ENCODE measurements at places on chromosomes 2 and 18.

GRCh38 chr2:109331896-109332848, 203.2 kb downstream of the SH3RF3 start:
- DNase-seq = no peak

GRCh38 chr2:11757101-11757500, 10.7 kb downstream of the LPIN1 start:
- no peak for DNase-seq

DNA sequence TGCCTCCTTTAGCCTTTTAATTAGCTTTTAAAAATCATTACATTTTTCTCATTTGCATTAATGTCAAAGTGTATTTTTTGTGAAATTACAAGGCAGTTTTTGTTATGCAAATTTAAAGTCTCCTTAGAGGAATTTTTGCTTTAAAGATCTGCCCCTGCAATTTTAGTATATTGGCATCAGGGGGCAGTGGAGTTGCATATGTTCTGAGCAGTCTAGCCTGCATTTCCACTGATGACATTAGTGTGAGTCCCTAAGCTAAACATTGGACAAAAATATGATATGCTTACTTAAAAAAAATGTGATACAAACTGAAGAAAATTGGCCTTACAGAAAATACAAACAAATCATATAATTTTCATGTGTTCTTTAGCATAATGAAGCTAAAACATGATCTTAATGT, 426.5 kb downstream of the SLC4A3 start:
- DNase-seq = no peak

DNA sequence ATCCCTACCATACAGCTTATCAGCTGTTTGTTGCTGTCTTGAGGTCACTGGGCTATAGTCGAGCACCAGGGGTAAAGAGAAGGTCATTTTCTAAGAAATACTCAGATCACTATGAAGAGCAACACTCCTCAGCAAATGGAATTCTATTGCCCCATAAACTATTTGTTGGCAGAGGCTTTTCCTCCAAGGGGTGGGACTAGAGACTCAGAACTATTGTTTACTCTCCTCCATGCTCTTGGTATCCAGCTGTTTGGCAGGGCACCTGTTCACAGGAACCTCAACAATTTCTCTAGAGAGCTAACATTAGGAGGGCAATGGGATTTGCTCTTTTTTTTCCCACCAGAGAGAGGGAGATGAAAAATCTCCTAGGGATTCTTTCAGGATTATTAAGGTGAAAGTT, 249.1 kb upstream of the SPRED2 start:
- DNase-seq = no peak

DNA sequence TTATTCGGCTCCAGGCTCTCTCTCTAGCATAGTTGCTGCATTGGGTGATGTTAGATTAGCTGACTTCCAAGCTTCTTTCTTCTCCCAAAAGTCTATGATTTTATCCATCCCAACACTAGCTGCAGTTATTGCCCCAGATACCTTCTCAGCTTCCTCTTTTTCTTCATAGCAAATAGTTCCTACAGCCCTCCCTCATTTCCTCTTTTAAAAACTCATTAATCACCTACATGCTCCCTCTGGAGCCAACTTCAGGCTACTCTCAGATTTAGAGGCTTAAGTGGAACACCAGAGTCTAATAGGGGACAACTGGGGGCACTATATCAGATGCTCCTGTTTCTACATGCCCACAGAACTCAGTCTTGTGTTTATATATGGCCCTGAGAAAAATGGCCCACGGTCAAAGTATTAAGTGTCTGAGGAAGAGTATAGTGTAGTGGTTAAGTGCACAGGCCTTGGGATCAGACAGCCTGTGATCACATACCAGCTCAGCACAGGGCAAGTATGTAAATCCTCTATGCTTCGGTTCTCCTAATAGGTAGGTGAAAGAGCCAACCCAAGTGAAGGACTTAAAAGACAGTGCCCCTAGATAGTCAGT, 241.9 kb upstream of the SLC14A2 start:
- DNase-seq = no peak

- DNase-seq = no peak
These were observed 147.9 kb upstream of the DNMT3A start for GRCh38 chr2:25489631-25490030.

GRCh38 chr2:133801946-133802345, 233.7 kb upstream of the NCKAP5 start:
- DNase-seq = no peak

GRCh38 chr18:3025544-3025943, 12.6 kb upstream of the LPIN2 start:
- no peak for DNase-seq

GRCh38 chr2:9297156-9297555, 90.5 kb downstream of the ASAP2 start:
- no peak for DNase-seq

DNA sequence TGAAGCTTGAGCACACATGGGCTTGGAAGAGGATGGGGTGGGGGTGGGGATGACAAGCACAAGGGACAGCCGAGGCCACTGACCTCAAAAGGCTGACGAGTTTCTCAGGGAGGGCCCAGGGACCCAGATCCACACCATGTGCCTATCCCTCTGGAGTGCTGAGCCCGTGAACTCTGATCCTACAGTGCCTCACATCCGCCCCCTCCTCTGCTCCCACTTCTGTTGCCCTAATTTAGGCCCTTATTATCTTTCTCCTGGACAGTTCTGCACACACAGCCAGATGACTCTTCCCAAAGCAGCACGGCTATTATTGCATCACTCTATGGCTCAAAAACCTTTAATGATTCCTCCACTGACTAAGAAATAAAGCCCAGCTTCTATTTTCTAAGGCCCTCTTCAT, 24.8 kb downstream of the CYRIA start:
- DNase-seq = no peak

- no peak for DNase-seq
These were observed 138.6 kb upstream of the FHL2 start for GRCh38 chr2:105537466-105537865.

GRCh38 chr2:147156970-147157369, 687.9 kb upstream of the ACVR2A start:
- no peak for DNase-seq

DNA sequence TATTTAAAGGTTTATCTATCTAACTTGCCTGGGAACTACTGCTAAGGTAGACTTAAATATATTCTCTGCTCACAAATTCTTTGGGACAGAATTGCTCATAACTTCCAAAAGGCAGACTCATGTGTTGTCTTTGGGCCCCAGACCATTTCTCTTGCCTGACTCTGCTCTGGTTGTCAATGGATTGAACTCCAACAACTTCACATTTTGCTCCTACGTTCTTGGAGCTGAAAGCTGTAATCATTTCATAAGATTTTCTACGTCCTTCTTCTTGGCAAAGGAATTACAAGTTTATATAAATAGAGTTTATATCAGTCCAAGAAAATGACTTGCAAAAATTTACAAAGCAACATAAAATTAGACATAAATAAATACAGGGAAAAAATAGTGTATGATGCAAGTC, 32.9 kb upstream of the PPM1B start:
- peak; percentile 28 for DNase-seq

GRCh38 chr18:22643731-22644130, 226.0 kb upstream of the CTAGE1 start:
- DNase-seq = no peak

GRCh38 chr18:37559194-37559593, 6.4 kb downstream of the CELF4 start:
- DNase-seq = no peak

GRCh38 chr18:36813101-36813775, 15.6 kb downstream of the TPGS2 start:
- DNase-seq = no peak

- DNase-seq = no peak
These were observed 265.4 kb downstream of the HRH4 start for GRCh38 chr18:24725644-24726415.

DNA sequence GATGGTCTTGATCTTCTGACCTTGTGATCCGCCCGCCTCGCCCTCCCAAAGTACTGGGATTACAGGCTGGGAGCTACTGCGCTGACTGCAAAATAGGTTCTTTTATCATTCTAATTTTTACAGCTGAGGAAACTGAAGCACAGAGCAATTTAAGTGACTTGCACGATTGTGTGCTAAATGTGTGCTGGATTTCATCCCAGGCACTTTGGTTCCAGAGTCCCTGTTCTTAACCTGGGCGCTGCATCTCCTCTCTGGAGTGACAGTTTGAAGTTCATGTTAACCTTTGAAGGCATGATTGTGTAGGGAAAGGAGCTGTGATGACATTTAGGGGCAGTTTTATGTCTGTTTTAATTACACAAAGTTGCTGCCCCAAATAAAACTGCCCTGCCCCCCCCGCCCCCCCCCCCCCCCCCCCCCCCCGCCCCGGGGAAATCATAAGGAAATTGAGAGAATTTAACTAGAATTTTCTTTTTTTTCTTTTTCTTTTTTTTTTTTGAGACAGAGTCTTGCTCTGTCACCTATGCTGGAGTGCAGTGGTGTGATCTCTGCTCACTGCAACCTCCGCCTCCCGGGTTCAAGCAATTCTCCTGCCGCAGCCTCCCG, 5.6 kb downstream of the ACSL3 start:
- DNase-seq = no peak

- no peak for DNase-seq
These were observed 99.0 kb downstream of the SP3 start for GRCh38 chr2:173865971-173866873.

- no peak for DNase-seq
These were observed 23.2 kb downstream of the SATB2 start for GRCh38 chr2:199434555-199434954.

DNA sequence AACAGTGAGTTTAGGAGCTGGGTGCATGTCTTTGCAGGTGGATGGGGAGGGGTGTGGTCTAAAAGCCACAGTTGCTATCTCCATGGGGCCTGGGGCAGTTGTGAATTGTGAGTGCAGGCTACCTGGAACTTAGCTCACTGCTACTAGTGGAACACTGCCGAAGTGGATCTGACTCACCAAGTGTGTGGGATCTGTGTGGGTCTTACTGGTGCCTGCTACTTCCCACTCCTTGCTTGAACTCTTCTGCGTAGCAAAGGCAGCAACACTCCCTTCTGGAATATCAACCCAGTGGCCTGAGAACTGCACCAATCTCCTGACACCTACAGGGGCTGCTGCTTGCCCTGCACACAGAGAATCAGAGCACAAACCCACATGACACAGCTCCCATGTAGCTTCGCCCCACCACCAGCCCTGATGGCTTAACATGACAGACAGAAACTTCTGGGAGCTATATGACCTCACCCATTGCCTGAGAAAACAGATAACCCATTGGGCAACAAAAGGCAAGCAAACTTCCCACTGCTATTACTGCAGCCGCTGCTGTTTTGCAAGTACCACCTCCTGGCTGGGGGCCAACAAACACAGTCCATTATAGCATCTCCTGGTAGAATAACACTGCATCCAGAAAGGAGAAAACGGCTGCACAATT, 455.1 kb upstream of the DDX18 start:
- DNase-seq = no peak

- no peak for DNase-seq
These were observed 70.8 kb upstream of the GATA6 start for GRCh38 chr18:22098563-22098989.

GRCh38 chr2:173056705-173057364, 18.8 kb upstream of the MAP3K20 start:
- DNase-seq = no peak

- no peak for DNase-seq
These were observed 7.0 kb upstream of the NDUFV2 start for GRCh38 chr18:9095297-9096006.

DNA sequence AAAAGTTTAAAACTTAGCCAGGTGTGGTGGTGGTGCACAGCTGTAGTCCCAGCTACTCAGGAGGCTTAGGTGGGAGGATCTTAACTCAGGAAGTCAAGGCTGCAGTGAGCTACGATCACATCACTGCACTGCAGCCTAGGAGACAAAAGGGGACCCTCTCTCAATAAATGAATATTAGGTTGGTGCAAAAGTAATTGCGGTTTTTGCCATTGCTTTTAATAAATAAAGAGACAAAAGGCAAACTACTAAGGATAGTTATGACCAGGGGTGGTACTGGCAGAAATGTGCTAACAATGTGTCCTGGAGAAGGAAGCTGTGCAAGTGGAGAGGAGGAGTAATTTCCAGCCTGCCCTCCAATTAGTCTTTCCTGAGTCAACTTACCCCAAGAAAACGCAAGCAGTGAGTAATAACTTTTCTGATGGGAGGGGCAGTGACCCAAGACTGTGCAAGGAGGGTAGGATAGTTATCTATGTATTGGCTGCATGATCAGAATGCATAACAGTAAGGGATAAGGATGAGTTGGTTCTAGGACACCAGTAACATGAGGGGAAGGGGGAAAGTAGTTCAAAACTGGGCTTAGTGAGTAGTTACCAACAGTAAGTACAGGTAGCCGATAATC, 1.5 kb downstream of the EXOC6B start:
- DNase-seq = no peak

- DNase-seq = no peak
These were observed 88.9 kb downstream of the TTN start for GRCh38 chr2:178718283-178718682.

DNA sequence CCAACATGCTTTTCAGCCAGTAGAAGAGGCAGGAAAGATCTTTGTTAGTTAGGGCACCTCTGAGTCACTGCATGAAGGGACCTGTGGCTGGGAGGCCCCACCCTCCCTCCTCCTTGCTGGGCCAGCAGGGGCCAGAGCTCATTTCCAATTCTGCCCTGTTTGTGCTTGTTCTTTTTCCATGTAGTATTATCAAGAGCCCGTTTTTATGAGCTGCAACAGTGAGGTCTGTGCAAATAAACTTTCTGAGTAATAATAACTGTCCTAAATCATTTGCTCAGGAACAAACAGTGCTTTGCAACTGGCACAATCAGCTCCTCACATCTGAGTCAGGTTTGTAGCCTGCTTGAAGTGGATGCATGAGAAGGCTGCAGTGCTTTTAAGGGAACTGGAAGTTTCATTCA, 128.0 kb downstream of the ARL4C start:
- no peak for DNase-seq

- DNase-seq = no peak
These were observed 38.6 kb downstream of the MARCHF7 start for GRCh38 chr2:159750873-159751272.

DNA sequence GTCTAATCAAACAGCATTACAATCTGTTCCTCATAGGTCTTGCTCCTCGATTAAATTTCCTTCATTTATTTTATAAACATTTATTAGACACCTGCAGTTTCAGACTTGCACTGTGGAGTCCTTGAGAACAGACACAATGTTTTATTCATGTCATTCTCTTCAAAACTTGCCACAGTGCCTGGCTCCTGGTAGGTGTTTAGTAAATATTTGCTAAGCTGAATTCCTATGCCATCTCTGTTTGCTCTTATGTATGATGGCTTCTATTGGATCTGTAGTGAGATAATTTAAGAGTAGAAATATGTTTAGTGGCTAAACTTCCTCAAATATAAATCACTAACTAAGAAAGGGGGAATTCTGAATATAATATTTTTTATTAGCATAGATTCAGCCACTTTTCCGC, 61.4 kb downstream of the LRATD1 start:
- DNase-seq = no peak

DNA sequence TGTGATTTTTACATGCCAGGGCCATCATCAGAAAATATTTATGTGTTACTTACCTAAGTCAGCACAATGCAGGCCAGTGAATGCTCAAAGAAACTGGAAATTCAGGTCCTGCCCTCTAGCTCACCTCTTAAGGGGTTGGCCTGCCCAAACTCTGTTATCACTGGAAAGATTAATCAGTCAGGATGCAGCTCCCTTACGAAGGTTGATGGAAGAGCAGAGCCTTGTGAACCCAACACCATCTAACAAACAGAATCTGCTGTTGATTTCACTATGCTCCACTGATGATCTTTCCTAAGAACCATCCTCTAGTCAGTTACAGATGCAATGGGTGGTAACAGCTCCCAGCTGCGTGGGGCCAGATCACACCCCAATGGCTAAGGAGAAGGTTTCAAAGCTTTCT, 38.2 kb downstream of the SOX11 start:
- no peak for DNase-seq

All from AG04449 (cell line).